Central memory CD8-positive, alpha-beta T cell (primary cell): ENCODE measurements at places on chromosomes 4 and X.

DNA sequence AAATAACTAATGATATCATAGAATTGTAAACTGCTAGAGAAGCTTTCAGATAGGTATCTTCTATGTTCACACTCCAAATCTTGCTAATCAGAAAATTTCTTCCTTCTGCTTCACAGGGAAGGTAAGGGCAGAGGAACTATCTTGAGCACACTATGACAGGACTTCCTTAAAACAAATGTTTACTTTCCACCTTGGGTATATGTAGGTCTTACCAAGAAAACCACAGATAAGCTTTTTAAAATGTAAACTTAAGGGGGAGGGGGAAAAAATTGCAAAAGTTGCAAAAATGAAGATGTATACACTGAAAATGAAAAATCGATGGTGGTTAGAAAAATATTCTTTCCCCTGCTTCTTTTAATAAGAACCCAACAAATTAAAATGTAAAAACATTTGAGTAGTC is 30.9 kb downstream of the YTHDC1 start:
- no peak for DNase-seq

DNA sequence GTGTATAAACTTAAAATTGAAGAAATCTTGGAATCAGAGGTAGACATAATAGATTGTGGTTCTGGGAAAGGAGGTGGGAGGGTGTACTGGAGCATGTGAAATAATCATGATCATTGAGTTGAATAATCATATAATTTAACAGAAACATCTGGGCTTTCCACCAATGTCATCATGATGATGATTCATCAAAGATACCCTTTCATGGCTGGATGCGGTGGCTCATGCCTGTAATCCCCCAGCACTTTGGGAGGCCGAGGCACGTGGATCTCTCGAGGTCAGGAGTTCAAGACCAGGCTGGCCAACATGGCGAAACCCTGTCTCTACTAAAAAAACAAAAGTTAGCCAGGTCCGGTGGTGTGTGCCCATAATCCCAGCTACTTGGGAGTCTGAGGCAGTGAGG is 6.7 kb upstream of the RUFY3 start:
- DNase-seq, result no peak

DNA sequence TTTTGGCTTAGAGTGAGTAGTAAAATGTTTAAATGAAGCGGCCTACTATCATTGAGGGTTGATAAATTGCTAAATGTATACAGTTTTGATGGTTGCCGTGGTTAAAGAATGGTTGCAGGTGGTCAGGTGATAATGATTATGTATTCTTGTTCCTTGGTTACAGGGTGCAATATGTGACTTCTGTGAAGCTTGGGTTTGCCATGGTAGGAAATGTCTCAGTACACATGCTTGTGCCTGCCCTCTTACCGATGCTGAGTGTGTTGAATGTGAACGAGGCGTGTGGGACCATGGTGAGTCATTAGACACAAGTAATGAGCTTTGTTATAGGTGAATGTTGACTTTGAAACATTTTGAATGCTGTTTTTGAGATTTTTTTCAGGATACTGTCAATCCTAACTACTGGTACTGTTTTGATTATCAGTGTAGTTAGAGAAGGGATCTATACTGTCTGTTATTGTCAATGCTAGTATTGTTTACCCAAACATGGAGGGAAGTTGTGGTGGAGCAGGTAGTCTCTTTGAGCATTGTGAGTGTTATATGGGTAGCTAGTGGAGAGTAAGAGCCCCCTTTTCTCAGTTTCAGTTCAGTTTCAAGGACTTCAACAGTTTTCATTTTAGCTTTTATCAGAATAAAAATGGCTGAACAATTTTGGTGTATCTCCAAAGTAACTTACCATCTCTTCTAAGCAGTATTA is 8.9 kb downstream of the ZNF330 start:
- DNase-seq, result no peak

GRCh38 chr4:181968371-181968770 is 274.8 kb upstream of the TENM3 start:
- no peak for DNase-seq

DNA sequence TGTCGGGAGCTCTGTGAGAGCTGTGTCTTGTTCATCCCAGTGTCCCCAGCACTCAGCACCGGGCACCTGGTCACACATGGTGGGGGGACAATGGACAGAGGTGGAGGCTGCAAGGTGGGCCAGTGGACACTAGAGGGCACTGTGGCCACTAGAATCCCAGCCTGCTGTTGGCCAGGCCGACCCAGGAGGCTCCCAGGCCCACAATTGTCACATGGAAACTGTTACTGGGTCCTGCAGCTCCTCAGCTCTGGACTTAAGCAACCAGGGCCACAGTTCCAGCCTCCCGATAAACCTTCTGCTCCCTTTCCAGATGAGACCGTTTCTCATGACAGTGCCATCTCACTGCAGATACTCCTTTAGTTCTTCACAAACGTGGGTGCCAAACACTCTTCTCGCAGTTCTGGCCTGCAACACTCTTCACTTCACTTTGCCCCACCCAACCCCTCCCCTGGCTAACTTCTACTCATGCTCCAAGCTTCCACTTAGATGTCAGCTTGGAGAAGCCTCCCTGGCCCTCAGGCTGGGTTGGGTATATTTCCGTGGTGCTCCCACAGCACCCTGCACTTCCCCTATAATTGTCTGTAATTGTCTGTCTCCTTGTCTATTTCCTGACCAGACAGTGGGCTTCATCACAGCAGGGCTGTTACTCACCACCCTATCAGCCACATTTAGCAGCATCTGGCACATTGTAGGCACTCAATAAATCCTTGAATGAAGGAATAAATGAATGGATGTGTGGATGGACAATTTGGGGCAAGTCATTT is 3.5 kb upstream of the IQSEC2 start:
- DNase-seq, result no peak

DNA sequence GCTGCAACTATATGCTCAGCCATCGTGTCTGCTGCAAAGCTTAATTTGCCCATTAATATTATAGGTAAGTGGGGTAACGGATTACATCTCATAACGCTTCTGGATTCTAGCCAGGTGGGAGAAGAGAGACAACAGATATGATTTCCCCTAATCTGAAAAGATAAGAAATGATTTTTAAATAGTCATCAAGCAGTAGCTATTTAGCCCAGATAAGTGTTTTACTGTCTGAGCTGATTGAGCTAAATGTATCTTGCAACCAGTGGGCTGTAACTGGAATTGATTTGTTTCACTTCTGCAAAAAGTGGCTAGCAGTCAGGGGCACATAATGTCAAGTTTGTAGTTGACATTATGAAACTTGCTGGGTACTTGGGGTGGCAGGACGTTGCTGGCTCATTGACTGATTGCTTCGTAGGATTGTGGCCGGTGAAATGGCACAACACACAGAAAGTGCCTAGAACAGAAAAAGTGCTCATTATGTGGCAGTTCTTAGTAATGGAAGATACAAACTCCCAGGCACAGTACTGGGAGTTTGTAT is 18.5 kb downstream of the LAP3 start:
- DNase-seq, result no peak

DNA sequence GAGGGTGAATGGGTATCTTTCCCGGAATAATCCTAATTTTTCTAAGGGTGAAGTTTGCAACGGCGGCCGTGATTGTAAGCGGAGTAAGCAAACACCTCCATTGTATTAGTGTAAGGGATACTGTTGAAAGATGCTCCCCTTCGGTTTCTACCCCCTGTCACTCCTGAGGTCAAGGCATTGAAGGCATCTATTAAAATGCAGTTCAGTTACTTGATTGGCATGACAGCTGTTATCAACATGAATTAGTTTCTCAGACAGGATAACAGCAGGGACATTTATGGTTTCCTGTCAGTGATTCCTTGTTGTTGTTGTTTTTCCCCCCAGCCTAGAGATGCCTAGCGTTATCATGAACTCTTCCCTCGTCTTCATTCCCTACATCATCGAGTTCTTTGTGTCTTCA is 552 bp downstream of the SLC25A14 start:
- no peak for DNase-seq

DNA sequence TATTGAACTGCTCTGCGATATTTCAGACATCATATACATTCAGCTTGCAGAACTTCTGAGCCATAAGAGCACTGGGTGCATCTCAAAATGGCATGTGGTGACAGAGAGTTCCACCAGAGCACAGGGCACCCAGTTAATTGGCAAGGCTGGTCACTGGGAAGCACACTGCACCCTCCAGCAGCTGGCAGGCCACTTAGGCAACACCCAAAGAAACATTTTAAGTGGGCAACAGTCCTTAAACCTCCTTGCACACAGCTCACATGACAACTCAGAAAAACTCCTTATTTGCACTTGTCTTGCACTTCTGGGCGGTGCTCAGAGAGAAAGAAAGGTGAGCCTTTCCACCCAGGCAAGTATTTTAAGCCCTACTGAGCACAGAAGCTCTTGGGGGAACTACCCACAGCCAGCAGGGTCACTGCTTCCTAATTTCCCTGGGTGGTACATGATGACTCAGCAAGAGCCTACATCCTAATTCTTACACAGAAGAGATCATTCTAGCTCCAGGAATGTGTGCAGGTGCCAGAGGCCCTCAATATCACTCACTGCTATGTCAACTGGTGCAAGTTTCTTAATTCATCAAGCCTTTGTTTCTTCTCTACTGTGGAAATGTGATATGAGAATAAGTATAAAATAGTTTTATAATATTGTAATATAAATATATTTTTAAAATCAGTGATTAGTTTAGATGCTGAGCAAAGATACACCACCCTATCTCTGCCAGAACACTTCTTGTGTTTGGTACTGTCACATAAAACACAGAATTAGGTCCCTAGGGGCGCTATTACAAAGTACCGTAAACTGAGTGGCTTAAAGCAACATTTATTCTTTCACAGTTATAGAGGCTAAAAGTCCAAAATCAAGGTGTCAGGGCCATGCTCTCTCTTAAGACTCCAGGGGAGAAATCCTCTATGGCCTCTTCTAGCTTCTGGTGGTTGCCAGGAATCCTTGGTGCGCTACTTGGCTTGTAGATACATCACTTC is 155.1 kb upstream of the PPARGC1A start:
- DNase-seq, result no peak

DNA sequence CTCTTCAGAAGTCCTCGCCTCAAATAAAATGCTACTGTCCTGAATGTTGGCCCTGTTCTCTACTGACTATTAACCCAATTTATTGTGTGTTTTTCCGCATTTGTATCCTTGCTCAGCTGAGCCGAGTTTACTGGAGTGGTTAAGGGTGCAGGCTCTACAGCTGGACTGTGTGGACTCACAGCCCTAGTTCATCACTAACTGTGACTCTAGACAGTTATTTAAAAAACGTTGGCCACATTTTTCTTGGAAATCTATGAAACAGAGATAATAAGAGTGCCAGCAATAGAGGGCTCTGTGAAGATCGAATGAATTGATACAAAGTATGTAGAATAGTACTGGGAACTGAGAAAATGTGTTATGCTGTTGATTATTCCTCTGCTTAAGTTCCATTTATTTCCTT is 2.9 kb upstream of the GUF1 start:
- no peak for DNase-seq

GRCh38 chr4:57078685-57079521 is 31.3 kb downstream of the IGFBP7 start:
- no peak for DNase-seq

DNA sequence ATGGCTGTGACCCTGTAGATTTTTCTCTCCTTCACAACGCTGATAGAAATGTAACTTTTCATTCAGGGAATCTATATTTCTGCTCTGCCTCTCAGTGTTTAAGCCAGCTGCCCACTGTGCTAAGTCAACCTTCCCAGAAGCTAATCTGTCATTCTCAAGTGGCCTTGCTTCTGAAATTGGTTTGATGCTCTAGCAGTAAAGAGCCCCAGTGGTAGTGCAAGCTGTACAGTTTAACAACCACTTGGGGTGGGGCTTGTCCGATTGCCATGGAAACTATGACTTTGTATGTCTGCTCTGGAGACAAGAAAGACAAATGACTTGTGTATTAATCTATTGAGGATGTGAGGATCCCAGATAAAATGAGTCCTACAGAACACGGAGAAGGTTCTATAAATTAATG is 620.9 kb upstream of the GALNT7 start:
- no peak for DNase-seq

GRCh38 chr4:163732473-163732872 is 238.0 kb downstream of the TMA16 start:
- no peak for DNase-seq
